ENCODE measurements at places on chromosomes 5 and 9.

- DNase-seq: no peak
These were observed 85.9 kb downstream of the NTRK2 start for GRCh38 chr9:84755380-84755779.

DNA sequence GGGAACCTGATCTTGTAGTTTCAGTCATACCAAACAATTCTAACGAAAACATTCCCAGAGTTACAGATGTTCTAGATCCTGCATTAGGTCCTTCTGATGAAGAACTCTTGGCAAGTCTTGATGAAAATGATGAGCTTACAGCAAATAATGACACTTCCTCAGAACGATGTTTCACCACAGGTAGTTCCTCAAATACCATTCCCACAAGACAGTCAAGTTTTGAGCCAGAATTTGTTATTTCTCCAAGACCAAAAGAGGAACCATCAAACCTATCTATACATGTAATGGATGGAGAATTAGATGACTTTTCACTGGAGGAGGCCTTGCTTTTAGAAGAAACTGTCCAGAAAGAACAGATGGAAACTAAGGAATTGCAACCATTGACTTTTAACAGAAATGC is 21.0 kb downstream of the RMI1 start:
- DNase-seq: no peak

- no peak for DNase-seq
These were observed 665.5 kb upstream of the ZNF608 start for GRCh38 chr5:125411744-125412560.

DNA sequence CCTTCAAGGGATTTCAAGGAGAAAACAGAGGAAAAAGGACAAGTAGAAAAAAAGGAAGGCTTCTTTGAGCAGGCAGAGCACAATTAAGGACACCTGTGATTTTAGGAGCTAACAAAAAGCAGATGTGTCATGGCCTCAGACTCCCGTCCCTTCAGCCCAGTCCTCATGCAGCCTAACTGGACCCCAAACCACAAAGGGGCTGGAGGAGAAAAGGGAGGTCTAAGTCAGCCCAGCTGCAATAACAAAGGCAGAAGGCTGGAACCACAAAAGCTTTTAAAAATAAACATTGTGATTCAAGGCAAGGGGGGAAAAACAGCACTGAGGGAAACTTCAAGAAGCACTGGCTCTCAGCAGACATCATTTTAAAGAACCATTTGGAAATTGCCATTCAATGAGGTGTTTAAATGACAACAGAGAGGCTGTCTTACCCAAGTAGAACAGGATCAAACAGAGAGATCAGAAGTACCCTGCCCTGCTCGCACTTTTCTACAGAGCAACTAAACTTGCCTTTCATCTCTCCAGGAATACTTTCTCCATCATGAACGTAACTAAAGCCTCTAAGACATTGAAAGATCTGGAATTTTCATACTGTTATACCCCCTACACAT is 89.3 kb downstream of the SEMA5A start:
- DNase-seq: no peak

GRCh38 chr5:1107167-1108022 is 4.5 kb downstream of the SLC12A7 start:
- DNase-seq: no peak

DNA sequence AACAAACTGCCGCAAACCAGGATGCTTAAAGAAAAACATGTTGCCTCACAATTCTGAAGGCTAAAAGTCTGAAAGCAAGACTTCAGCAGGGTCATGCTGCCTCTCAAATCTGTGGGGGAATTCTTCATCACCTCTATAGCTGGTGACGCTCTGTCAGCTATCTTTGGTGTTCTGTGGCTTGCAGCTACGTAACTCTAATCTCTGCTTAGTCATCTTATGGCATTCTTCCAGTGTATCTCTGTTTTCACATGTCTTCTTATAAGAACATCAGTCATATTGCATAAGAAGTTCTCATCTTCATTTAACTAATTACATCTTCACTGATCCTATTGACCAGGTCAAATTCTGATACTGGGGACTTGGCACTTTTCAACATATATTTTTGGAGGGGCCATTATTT is 243.0 kb downstream of the CDH10 start:
- no peak for DNase-seq

- no peak for DNase-seq
These were observed 47.8 kb upstream of the SUSD3 start for GRCh38 chr9:93010704-93011103.

GRCh38 chr5:94432499-94432898 is 185.9 kb downstream of the KIAA0825 start:
- DNase-seq: no peak

DNA sequence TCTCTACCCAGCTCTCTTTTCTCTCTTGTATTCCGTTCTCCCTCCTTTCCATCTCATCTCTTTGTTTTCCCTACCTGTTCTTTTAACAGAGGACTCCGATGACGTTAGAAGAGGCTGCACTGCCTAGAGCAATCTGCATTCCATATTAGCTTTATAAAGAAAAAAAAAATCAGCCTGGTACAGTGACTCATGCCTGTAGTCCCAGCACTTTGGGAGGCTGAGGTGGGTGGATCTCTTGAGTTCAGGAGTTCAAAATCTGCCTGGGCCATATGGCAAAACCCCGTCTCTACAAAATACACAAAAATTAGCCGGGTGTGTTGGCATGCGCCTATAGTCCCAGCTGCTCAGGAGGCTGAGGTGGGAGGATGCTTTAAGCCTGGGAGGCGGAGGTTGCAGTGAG is 49.0 kb downstream of the DAPK1 start:
- no peak for DNase-seq
